ENCODE measurements at places on chromosomes 2 and 18.

DNA sequence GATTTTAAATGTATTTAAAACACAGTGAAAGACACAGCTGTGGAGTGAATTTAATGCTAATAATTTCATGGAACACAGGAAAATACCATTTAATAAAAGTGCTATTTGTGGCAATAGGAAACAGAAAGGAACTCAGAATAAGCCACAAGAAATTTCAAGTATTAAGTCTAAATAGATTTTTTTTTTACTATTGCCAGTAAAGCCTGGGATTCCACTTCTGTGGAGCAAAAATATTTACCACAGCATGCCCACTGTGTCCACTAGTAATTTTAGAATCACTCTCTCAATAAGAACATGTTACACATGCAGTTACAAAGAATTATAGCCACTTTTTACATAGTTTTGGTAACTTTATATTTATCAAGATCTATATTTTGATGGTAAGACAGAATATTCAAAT lies 17.2 kb downstream of the KCTD18 start:
- no peak for DNase-seq

GRCh38 chr2:227191367-227191766 lies 26.9 kb downstream of the COL4A3 start:
- no peak for DNase-seq

DNA sequence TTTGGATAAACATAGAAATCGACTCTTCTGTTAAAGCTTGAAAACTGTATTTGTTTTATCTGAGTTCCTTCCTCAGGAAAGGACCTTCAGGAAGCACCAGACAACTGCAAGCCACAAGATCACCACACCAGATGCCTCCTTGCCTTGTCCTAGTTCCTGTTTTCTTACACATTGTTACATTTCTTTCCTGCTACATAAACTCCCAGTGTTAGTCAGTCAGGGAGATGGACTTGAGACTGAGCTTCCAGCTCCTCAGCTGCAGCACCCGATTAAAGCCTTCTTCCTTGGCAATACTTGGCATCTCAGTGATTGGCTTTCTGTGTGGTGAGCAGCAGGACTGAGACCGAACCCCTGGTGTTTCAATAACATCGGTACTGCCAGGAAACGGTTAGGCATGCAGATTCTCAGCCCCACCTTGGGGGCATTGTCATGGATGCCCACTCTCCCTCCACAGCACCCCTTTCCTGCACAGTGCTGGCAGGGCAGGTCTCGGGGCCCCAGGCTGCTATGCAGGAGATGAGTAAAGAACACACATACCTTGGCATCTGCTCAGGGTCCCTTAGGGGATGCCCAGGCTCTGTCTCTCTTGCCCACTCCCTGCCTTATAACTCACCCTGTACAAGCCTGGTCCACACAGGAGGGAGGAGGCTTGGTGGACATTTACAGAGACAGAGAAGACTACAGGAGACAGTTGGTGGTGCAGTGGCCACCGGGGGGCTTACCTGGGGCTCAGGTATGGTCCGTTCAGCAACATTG lies 32.6 kb downstream of the ANKMY1 start:
- no peak for DNase-seq

DNA sequence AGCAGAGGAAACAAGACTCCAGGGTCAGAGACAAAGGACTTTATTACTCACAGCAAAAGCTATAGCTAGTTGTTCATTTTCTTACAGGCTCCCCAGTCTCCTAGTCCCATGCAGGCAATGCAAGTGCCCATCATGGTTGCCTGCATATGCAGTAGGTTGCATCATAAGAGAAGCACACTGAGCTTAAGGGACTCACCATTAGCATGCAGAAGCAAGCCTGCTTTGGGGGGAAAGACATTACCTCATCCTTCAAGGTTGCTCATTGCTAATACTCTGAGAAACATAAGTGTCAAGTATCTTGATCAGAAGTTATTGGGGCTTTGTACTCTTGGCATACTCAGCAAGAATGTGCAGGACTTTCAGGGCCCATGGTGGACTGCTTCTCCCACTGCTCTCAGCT lies 114.6 kb upstream of the CCDC68 start:
- no peak for DNase-seq

GRCh38 chr18:74517236-74517630 lies 17.1 kb upstream of the CNDP1 start:
- DNase-seq: no peak

DNA sequence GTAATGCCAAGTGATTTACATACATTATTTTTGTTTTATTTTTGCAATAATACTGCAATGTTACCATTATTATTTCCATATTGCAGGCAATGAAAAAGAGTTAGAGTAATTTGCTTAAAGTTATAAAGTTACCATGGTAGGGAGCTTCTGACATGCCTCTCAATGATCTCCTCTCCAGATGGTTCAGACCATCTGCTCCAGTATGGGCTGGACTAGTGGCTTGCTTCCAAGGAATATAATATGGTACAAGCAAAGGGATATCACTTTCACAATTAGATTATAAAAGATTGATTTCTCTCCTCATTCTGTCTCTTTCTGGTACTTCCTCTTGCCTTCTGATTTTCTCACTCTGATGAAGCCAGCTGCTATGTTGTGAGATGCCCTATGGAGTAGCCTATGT lies 245.4 kb downstream of the INSIG2 start:
- no peak for DNase-seq

GRCh38 chr18:59620381-59620780 lies 76.8 kb downstream of the CCBE1 start:
- no peak for DNase-seq

- DNase-seq: no peak
Observed at GRCh38 chr2:239432174-239432573, 31.4 kb upstream of the HDAC4 start.

- DNase-seq: no peak
Observed at GRCh38 chr18:70674896-70675295, 386.1 kb downstream of the SOCS6 start.

DNA sequence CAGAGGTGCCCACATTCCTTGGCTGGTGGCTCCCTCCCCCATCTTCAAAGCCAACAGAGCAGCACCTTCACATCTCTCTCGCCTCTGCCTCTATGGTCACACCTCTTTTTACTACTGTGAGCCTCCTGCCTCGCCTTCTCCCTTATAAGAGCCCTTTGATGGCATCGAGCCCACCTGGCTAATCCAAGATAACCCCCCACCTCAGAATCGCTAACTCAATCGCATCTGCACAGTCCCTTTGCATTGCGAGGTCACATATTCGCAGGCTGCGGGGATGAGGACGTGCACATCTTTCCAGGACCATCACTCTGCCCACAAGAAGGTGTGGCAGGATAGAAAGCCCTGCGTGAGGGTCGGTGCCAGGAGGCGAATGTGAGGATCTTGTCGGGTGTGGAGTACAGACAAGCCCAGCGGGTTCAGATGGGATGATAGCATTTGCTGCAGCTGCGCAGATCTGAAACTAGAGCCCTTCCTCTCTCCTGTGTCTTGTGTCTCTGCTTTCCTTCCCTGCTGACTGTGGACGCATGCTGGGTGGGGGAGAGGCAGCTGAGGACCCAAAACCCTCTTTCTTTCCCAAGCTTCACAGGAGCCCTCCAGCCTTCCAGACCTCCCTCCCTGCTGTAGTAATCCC lies 148.3 kb upstream of the HDAC4 start:
- DNase-seq: no peak

GRCh38 chr2:121993682-121994081 lies 238.2 kb downstream of the TSN start:
- no peak for DNase-seq

DNA sequence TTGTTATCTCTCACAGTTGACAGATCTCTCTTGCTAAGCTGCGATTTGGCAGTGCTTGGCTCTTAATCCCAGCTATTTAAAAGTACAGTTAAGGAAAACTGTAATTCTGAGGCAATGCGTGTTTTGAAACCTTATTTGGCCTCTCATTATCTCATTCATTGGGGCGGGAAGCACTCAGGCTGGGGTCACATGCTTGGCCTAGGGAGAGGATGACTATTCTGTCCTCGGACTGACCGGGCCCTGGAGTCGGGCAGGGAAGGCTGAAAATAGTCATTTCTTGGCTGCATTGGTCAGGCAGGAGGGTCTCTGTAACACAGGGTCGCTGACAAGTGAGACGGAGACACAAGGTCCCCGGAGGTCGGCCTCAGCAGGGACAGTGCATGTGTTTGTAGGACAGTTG lies 20.2 kb upstream of the EMILIN2 start:
- no peak for DNase-seq

All from NCI-H2081 (cell line).